ENCODE measurements at places on chromosomes 13 and 19.

- DNase-seq, result no peak
Measured at GRCh38 chr13:40170091-40170490, 496.4 kb downstream of the FOXO1 start.

GRCh38 chr13:63741029-63741813 is 2325.6 kb upstream of the PCDH20 start:
- DNase-seq, result no peak

DNA sequence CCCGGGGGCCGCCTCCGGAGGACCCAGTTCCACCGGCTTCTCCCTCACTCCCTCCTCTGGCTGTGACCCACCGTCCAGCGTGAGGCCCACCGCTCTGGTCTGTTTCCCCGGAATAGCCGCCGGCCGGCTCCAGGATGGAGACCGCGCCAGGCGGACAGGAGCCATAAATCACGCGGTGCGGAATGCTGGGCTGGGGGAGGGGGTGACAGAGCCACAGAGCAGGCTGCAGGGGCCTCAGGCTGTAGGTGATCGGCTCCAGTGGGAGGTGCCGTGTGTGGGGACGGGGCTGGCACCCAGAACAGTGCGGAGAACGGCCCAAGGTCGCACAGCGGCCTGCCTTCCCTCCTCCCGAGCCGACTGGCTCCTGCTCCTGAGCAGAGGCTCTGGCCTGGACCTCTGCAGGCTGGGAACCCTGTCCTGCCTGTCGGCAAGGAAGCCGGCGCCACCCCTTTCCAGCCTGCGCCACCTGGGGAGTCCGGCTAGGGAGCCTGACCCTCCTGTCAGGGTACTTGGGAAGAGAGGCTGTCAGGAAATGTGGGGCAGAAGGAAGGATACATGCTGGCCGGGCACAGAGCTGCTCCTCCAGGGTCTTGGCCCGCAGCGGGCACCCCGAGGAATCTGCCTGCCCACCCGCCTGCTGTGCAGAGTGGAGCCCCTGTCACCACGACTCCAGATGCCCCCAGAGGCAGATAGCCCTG is 8.3 kb downstream of the PIAS4 start:
- DNase-seq, result no peak

GRCh38 chr19:15425321-15425950 is 6.6 kb upstream of the AKAP8L start:
- no peak for DNase-seq

DNA sequence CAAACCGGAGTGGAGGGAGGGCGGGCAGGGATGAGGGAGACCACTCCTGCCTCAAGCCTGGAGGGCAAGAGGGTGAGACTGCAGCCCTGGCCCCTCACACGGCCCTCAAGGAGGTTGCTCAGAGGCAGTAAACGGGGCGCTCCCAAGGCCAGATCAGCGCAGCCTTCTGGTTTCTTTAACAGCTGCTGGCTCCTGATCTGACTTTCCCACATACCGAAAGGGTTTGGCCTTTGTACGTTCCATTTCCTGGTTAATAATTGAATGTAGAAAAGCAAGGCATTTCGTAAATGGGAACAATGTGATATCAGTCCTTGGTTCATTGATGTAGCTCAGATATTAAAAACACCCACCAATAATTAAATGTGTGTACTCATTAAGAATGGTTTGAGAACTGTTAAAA is 71.5 kb downstream of the GGACT start:
- DNase-seq, result no peak

DNA sequence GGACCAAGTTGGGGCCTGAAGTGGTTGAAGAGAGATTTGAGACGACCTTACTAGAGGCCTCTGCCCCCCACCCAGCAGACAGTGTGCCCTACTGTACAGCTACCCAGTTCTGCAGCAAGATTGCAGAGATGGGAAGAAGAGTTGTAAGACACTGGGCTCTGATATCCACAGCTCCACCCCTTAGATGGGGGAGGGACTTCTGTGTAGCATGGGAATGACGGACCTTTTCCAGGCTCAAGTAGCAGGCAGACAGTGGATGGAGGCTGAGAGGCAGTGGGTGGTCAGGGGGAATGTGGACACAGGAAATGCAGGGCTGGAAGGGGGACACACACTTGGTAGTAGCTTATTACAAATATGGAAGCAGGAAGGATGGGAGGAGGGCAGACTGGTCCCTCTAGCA is 13.0 kb downstream of the LRFN3 start:
- no peak for DNase-seq

- peak; percentile 73 for DNase-seq
Measured at GRCh38 chr19:48283908-48284307, 14.0 kb downstream of the ZNF114 start.

DNA sequence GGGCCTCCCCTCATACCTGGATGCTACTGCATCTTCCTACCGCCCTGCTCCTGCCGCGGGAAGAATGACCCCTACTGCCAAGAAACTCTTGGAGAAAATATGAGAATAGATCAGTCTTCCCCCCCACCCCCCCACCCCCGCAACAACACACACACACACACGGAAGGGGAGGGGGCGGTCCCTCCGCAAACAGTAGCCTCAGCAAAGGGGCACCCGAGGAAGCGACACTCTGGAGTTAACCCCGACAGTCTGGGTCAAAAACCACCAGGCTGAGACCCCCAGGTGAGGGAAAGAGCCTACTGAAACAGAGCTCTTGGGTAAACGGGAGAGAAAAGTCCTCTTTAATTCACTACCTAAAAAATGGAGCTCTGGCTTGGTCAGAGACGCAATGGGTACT is 1.2 kb downstream of the MED26 start:
- DNase-seq, result no peak

DNA sequence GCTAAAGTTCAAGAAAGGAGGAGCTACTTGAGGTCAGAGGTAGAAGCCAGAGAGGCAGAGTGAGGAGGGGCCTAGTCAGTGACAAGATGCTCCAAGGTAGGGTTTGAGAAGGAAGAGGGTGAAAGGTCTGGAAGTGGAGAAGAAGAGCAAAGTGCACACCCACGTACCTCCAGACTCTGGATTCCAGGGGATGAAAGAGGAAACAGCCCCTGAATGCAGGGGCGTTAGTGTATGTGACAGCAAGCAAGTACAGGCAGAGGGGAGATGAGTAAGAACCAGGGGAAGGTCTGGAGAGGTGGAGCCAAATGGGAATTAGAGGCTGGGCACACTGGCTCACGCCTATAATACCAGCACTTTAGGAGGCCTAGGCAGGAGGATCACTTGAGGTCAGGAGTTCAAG is 8.7 kb downstream of the RPS28 start:
- no peak for DNase-seq

- no peak for DNase-seq
Measured at GRCh38 chr13:46031581-46032263, 20.8 kb downstream of the ZC3H13 start.

DNA sequence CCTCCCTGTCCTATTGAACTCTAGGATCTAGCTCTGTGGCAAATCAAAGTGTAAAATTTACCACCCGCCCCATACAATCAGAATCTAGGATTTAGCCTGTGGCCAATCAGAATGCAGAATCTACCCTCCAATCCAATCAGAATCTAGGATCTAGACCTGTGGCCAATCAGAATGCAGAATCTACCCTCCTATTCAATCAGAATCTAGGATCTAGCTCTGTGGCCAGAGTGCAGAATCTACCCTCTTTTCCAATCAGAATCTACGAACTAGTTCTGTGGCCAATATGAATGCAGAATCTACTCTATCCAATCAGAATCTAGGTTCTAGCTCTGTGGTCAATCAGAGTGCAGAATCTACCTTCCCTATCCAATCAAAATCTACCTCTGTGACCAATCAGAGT is 25.8 kb downstream of the PRKD2 start:
- DNase-seq, result no peak

DNA sequence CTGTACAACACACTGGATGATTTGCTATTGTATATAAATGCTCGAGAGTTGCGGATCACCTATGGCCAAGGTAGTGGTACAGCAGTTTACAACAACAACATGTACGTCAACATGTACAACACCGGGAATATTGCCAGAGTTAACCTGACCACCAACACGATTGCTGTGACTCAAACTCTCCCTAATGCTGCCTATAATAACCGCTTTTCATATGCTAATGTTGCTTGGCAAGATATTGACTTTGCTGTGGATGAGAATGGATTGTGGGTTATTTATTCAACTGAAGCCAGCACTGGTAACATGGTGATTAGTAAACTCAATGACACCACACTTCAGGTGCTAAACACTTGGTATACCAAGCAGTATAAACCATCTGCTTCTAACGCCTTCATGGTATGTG is 21.5 kb downstream of the OLFM4 start:
- no peak for DNase-seq

- DNase-seq, result no peak
Measured at GRCh38 chr19:18419699-18420460, 682 bp downstream of the SSBP4 start.

- peak; percentile 55 for DNase-seq
Measured at GRCh38 chr13:44273991-44274770, 99.4 kb upstream of the SERP2 start.

GRCh38 chr13:33761740-33762139 is 56.2 kb upstream of the RFC3 start:
- DNase-seq, result peak; percentile 8

DNA sequence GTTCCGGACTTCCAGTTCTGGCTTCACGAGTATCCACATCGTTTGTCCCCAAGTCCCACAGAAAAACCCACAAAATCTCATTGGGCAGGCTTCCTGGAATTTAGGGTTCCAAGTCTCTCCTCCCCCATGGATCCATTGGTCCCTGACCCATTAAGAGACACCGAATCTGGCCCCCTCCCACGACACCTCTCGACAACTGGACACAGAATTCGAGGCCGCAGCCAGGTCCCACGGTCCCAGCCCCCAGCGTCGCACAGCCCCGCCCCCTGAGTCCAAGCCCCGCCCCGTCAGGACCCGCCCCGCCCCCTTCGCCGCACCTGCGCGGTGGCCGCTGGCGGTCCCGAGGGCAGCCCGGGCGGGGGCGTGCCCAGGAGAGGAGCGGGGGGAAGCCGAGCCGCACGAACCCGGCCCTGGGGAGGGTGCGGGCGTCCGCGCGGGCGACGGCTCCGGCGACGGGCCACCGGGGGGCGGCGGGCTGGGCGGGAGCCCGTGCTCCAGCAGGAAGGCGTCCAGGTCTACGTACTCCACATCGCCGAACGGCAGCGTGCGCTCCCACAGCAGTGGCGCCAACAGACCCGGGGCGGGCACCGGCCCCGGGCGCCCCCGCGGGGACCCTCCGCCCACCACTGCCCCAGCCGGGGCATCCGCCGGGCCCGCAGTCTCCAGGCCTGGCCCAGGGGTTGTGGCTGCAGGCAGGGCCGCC is 1.8 kb downstream of the DBP start:
- DNase-seq, result no peak

- DNase-seq, result peak; percentile 13
Measured at GRCh38 chr13:77176350-77176749, 149.4 kb upstream of the FBXL3 start.

DNA sequence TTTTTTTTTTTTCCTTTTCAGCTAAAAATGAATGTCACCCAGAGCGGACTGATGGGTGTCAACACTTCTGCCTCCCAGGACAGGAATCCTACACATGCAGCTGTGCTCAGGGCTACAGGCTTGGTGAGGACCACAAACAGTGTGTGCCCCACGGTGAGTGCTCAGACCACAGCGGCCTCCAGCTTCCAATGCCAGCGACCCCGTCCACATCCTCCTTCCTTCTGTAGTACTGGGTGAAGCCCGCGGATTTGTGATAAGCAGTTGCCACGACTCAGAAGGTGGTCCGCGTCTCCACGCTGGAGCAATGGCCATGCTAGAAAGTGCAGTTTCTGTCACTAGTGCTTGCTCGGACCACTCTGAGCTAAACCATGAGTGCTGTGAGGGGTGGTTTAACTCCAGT is 6.0 kb downstream of the PROZ start:
- no peak for DNase-seq

GRCh38 chr13:69641773-69642172 is 465.9 kb upstream of the ATXN8OS start:
- no peak for DNase-seq

- DNase-seq, result no peak
Measured at GRCh38 chr19:3041761-3042620, 12.9 kb upstream of the TLE2 start.

GRCh38 chr19:35740108-35740422 is 2.2 kb downstream of the IGFLR1 start:
- no peak for DNase-seq

DNA sequence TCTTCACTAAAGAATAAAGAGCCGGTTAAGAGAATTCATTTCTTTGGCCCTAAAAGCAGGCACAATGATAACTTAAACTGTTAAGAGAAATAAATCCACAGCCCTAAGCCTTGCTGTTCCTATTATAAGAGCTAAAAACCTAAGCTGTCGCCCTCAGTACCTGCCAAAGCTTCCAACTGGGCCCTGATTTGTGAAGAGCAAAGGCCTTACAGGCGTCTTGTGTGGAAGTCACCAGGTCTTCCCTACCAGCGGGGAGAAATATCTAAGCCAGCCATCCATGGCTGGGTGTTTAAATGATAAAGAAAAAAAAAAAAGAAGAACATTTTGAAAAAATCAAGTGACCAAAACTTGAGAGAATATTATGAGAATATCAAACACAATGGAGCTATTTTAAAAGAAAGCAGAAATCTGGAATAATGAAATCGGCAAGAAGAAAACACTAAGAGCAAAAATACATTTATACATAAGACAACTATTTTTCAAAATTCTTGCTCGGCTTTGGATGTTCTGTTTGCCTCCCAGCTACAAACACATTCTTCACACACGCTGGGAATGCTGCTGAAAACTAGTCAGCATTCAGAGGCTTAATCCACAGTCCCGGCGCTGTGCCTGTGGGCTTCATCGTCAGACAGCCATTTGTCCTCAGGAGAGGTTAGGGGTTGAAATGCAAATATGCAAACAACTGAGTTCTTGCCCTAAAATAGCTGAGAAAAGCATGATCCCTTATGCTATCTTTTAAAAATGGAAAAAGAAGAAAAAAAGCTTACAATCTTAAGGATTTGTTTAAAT is 89.8 kb upstream of the LSM14A start:
- DNase-seq, result peak; percentile 0

DNA sequence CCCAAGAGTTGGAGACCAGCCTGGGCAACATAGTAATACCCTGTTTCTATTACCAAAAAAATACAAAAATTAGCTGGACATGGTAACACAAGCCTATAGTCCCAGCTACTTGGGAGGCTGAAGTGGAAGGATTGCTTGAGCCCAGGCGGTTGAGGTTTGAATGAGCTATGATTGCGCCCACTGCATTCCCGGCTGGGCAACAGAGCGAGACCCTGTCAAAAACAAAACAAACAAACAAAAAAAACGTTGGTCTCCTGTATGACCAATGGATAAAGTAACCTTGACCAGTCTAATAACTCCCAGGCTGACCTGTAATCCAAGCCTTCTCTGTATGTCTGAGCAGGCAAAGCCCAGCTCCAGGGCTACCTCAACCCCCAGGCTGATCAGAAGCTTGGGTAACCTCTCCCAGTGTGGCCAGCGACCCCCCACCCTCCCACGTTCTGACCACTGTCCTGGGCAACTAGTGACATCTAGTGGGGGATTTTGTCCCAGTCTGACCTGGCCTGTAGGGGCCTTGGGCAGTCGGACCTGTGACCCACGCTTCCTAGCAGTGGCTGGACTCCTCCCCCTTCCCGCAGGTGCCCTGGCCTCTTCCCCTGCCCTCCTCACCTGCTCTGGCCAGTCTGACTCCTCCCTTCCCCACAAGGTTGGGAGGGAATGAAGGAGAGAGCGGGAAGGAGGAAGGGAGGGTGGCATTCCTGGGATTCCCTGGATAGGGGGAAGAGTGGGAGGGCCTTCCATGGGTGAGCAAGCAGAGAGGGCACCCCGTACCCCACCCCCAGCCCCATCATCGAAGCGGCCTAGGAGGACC is 1.0 kb upstream of the BCAM start:
- peak; percentile 25 for DNase-seq
